ENCODE measurements at places on chromosomes 7 and 10. TPM values are rescaled to one million over a fixed set of nuclear protein-coding genes. Genes with fewer than 3 reads are reported as not detected.
A peak's percentile ranks its signal among the peaks of the same experiment; 100 is the strongest.

GRCh38 chr7:51229620-51230323 lies 86.8 kb downstream of the COBL start:
- DNase-seq: no peak

The FAM13C gene
- not detected for total RNA-seq

- DNase-seq: no peak
These were observed 55.7 kb upstream of the COL1A2 start for GRCh38 chr7:94338921-94339371.

- peak; percentile 66 for DNase-seq
These were observed 864 bp downstream of the CDCA7L start for GRCh38 chr7:21944616-21945453.

- DNase-seq: no peak
These were observed 4.1 kb downstream of the COL1A2 start for GRCh38 chr7:94398841-94399240.

GRCh38 chr10:104777086-104777799 lies 136.2 kb downstream of the SORCS3 start:
- DNase-seq: no peak

The MALRD1 gene
- not detected for total RNA-seq

The NEUROD6 gene
- not detected for total RNA-seq

The C10orf95 gene
- total RNA-seq: 0.19 TPM

GRCh38 chr7:15723841-15724240 lies 37.4 kb upstream of the MEOX2 start:
- no peak for DNase-seq

GRCh38 chr7:14806891-14807290 lies 95.7 kb downstream of the DGKB start:
- no peak for DNase-seq

- DNase-seq: peak; percentile 98
These were observed at the start of gene CDK1 for GRCh38 chr10:60778214-60778970. CDK1 (plus strand) TSS chr10:60778478; CDS start chr10:60780166, 1,688 bp downstream.

The MUC3A gene
- not detected for total RNA-seq

- no peak for DNase-seq
These were observed 37.4 kb downstream of the LRRC72 start for GRCh38 chr7:16564023-16564380.

DNA sequence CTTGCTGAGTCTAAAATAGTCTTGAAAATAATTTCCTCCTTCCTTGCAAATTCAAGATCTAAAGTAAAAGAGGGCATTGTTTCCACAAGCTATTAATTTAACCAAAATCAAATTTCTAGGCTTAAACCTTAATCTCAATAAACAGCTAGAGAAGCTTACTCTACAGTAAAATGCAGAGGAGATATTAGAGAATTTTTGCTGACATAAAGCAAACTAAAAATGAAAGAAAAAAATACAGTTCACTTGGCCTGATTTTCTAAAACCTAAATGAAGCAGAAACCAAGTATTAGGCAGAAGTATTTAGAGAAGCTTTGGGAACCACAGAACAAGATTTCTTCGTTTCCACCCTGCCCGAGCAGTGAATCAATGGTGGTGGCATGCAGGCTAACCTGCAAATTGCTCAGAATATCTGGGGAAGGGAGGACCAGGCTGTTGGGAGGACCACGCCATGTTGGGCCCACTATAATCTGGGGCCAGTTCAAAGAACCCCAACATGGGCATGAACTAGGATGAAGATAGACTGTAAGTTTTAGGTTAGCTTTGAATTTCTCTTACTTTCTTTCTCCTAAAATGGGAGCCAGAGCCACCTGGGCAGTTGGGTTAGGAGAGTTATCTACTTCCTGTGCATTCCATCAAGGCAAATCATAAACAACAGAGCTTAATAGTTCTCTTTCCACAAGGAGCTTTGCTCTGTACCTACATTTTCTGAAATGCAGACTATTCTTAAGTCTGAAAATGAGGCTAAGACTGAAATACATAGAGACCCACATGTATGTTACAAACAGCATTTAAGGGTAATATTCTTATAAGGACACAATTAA lies 4.1 kb downstream of the LAMB1 start:
- DNase-seq: no peak

The COL1A2 gene
- not detected for total RNA-seq

GRCh38 chr10:78617115-78617514 lies 451.7 kb upstream of the ZMIZ1 start:
- no peak for DNase-seq

DNA sequence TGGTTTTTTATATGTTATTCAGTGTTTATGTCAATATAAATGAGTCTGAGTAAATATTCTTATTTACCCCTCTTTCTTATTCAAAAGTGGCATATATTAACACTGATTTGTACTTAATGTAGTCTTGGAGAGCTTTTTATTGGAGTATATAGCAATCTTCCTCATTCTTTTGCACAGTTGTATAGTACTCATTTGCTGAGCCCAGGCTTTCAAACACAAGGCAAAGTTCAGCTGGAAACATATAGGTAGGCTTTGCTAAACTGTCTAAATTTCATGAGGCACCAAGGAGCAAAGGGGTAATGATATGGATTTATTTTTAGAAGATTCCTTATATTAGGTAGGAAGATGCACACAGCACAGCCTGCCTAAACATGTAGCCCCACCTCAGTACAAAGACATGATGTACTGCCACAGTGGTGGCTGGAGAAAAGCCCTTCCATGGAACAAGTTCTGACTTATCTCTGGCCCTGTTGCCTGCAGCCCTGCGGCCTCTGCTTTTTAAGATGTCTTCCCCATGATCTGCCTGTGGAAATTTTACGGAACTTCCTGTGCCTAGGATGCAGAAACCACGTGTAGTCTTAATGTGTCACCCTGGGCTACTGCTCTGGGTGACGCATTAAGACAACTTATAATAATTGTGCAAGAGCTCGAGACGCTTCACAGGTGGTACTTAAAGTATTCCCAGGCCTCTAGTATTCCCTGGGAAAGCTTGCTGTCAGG lies 9.6 kb upstream of the PDCD4 start:
- no peak for DNase-seq

DNA sequence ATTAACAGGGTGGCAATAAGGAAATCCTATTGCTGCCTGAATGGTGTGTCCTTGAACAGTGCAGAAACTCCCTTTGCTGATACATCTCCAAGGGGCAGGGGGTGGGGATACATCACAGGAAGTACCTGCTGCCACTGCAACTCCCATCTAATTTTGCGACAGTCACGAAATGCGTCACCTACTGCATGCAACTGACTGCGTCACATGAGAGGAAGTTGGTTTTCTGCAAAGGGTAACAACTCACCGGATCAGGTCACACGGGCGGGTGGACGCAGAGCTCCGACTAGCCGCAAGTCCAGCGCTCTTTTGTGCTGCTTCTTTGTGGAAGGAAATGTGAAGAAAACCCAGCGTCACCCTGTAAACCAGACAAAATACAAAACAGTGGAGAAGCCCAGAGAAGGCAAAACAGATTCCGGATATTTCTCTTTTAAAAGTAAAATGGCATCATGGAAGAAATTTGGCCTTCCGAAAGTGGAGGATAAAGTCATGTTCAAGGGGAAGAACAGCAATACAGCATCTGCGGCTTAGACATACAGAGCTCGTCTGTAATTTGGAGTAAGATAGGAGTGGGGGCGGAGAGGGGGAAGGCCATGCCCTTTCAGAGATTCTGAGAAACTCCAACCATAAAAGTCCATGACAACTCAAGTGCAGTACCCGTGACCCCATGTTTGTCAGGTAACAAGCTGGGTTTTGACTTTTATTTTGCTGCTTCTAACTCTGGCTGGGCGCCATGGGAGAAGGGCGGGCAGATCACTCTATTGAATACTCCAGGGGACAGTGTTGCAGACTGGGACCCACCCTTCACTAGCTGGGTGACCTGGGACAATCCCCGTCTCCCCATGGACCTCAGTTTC lies 32.3 kb upstream of the PLEKHS1 start:
- DNase-seq: no peak

Measured in activated CD4-positive, alpha-beta memory T cell treated with anti-CD3 and anti-CD28 coated beads for 36 hours (primary cell).